ENCODE measurements at places on chromosomes 6 and 20.

DNA sequence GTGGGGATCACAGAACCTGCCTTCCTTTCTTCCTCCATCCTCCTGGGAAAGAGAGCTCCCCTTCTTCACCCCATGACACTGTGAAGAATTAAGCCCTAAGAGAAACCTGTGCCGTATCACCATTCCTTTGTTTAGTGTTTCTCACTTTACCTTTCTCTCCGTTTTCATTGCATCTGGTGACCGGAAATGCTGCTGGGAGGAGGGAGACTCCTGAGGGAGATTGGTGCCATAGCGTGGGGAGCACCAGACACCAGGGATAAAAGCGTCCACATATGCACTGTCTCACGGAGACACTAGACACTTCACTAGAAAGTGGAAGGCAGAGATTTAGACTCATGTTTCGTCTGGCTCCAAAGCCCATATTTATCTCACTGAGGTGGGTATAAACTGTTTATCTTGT lies 15.5 kb upstream of the ULBP3 start:
- no peak for DNase-seq

- DNase-seq = peak; percentile 24
Measured at GRCh38 chr6:3742426-3743344, 8.8 kb downstream of the PXDC1 start.

DNA sequence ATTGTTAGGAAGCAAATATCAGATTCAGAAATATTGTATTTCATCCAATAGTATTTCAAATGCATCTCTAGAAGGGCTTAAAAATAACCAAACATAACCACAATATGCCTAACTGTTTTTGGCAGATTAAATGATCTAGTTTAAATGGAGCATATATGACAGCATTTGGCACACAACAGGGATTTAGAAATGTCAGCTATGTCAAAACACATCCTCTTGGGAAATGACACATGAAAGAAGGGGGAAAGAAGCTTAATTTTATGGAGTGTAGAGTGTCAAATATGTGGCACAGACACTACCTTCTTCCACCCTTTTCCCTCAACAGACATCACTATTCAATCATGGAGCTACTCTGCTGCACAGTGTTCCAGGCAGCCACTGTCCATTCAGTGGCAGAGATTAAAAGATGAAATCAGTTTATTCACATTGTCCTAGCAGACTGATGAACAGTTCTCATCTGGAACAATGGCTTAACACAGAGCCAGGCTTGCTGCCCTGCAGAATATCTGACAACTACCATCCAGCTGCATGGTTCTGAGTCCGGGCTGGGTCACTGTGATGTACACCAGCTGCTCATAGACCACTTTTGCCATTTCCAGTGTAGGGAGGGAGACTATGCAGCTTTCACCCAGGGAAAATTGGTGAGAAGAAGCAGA lies 349.8 kb downstream of the DHX35 start:
- no peak for DNase-seq

GRCh38 chr20:2709205-2709981 lies 16.8 kb downstream of the EBF4 start:
- no peak for DNase-seq

GRCh38 chr6:72876256-72876655 lies 254.4 kb downstream of the KCNQ5 start:
- no peak for DNase-seq

- DNase-seq = peak; percentile 63
Measured at GRCh38 chr20:16476032-16476431, 97.2 kb downstream of the KIF16B start.

DNA sequence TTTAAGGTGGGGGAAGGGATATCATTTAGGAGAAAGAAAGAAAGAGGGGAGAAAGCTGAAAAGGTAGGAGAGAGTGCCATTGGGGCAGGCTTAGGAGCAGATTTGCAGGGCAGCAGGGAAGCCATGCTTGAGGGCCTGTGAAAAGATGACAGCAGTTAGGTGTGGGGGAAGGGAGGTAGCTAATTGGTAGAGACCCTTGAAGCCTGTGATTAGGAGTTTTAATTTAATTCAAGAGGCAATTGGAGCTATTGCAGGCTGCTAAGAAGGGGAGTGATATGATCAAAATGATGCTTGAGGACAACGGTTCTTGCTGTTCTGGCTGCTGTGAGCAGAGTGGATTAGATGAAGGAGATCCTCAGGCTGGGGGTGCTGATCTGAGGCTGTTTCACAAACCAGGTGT lies 24.5 kb upstream of the SEC63 start:
- no peak for DNase-seq

- no peak for DNase-seq
Measured at GRCh38 chr6:45637056-45637455, 259.3 kb upstream of the SUPT3H start.

GRCh38 chr6:27275025-27275956 lies 27.8 kb downstream of the PRSS16 start:
- no peak for DNase-seq

DNA sequence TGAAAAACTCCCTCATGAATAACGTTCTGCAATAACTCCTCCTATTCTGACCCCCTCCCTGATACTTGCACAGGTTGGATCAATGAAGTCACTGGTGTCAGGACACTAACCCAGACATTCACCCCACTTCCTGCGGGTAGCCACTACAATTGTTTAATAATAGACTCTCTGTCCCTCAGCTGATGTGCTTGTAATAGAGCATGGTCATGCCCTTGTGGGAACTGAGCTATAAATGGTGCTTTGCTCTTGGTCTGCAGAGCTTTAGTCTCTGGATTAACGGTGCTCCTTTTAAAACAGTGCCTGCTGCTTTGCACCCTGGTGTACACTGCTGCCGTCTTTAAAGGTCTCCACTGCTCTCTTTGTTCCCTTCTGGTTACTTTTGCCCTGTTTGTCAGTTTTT lies 127.3 kb downstream of the BACH2 start:
- no peak for DNase-seq

GRCh38 chr6:16481697-16482399 lies 243.5 kb downstream of the GMPR start:
- DNase-seq = no peak

GRCh38 chr6:157177731-157178336 lies 145.5 kb downstream of the TMEM242 start:
- DNase-seq = no peak

DNA sequence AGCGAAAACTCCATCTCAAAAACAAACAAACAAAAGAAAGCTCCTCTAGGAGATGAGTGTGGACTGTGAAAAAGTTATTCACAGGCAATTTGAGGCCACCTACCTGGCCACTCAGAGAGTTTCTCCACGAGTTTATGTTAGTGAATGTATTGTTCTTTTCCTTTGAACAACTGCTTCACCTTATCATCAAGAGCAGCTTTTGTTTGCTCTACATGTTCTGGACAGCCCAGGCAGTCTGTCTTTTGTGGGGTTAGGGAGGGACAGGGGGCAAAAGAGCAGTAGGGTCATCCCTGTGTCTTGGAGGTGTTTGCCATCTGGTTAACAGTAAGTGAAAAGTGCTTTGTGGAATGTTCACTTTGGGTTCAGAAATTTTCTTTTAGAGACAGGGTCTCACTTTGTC lies 8.0 kb downstream of the CASS4 start:
- no peak for DNase-seq

GRCh38 chr6:109488001-109488400 lies 5.0 kb upstream of the ZBTB24 start:
- DNase-seq = no peak

GRCh38 chr6:44593539-44593944 lies 206.0 kb downstream of the CDC5L start:
- DNase-seq = peak; percentile 24

GRCh38 chr6:56399250-56399671 lies 151.9 kb upstream of the COL21A1 start:
- peak; percentile 34 for DNase-seq

DNA sequence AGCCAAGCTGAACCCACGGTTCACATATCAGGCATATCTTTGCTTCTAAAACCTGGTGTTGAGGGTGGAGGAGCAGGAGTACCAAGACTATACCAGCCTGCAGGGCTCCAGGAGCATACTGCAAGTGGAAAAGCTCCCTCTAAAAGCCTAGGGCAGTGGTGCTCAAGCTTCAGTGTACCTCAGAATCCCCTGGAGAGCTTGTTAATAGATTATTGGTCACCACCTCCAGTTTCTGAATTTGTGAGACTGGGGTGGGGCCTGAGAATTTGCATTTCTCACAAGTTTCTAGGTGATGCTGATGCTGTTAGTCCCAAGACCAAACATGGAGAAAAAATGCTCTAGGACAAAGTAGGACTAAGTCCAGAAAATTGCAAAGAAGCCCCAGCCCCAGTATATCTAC lies 65.4 kb downstream of the FILIP1 start:
- DNase-seq = no peak

GRCh38 chr6:31402324-31403282 lies 792 bp upstream of the MICA start:
- no peak for DNase-seq

DNA sequence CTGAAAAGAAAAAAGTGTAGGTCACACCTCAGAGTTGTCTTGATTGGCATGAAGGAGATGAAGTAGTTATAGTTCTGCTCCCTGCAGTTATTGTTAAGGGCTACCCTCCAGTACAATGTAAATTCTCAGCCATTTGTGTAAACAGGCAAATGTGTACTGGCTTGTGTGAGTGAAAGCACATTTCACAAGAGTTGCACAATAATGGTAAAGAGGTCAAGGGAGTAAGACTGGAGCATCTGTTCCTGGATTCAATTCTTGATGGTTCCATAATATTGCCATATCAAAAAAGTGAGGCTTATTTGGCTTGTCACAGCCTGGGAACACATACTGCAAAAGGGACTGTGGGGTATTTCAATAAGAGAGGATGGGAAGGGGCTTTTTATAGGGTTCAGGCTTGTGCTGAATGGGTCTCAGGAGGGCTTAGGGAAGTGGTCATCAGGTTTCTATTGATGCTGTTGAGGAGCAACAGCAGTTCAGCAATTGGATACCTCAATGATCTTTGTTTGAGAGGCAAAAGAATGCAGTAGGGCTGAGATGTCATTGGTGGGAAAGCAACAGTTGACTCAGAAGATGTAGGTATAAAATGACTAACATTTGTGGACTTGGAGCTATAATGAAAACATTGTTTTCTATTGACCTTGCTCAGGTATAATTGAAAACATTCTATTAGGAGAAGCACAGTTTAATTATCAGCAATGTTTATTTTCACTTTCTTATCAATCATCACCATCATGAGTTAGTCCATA lies 402.6 kb downstream of the BCKDHB start:
- DNase-seq = no peak

- DNase-seq = no peak
Measured at GRCh38 chr6:52574709-52575501, 2.0 kb downstream of the TRAM2 start.

DNA sequence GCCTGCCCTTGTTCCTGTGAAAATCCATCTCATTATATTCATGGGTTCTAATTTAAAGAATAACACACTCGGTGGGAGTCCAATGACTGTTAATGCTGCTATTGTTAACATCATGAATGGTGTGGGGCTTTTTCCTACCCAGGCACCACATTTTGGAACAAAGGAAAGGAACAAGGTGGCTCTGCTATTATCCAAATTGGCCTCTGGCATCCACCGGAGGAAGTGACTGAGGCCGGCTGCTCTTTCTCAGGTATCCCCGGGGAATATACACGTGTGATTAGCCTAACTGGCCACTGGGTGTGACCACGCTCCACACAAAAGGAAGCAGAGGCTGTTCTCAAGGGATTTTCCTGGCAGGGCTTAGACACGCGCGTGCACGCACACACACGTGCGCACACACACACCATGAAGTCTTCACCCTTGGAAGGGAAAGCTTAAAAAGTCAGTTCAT lies 601.2 kb upstream of the ARID1B start:
- peak; percentile 74 for DNase-seq

DNA sequence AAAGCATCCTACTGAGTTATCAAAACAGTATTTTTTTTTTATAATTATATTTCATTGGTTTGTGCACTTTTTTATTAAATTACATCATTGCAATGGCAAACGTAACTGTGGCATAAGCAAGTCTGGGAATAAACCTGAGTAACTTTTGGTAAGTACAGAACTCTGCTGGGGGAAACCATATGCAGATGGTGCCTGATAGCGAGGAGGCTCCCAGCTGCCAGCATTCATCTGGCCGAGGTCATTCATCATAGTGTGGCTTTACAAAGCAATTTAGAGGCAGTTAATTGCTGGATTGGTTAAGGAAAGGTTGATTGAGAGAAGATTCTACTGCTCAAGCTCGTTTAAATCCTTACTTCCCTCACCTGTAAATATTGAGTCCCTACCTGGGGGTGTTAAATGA lies 52.6 kb downstream of the HECA start:
- DNase-seq = no peak

- DNase-seq = no peak
Measured at GRCh38 chr6:144601221-144601620, 316.1 kb downstream of the UTRN start.

DNA sequence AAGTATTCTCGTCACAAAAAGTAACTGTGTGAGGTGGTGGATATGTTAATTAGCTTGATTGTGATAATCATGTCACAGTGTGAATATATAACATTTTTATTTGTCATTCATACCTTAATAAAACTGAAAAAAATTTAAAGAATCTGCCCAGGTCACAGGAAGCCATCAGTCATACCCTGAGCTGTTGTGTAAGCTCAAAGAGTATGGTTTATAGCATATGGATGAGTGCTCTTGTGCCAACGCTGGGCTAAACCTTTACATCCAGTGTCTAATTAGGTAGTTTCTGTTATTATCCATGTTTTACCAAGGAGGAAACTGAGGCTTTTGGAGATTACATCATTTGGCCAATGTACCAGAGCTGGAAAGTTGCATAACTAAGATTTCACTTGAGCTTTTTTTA lies 11.4 kb downstream of the PKIG start:
- no peak for DNase-seq

GRCh38 chr20:57774951-57775350 lies 65.1 kb upstream of the PMEPA1 start:
- DNase-seq = no peak

- DNase-seq = peak; percentile 24
Measured at GRCh38 chr6:122289762-122290539, 109.5 kb upstream of the HSF2 start.

DNA sequence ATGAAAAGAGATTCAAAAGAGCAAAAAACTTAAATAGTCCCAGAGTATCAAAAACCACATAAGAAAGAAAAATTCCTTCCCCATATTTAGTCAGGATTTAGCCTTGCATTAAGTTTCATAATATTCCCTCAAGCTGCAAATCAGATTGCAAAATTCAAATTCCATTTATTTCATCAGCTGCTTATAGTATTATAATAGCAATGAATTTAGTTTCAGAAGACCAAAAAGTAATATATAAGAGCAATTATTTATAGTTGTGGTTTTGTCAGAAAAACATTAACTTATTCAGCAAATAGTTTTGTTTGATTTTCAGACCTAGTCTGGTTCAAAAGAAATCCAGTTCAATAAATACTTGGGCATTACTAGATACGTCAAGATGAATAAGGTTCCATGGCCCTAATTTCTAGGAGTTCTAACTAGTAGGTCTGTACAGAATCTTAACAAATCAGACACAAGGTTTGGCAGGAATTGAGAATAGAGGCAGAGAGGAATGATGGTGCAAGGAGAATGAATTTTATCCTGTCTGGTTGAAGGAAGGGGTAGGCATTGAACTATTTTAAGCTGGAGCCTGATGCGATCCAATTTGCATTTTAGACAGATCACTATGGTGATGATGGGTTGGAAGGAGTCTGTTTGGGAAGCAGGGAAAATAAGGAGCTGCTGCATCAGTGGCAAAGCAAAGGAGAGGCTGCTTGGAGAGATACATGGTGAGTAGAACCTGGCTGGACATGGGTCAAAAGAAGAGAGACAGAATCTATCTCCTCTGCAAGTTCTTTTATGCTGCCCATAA lies 163.9 kb upstream of the STXBP5 start:
- no peak for DNase-seq
